ENCODE measurements at places on chromosomes 16 and 17. TPM values are rescaled to one million over a fixed set of nuclear protein-coding genes. Genes with fewer than 3 reads are reported as not detected.

The IGSF6 gene
- polyA plus RNA-seq = not detected

The CIITA gene
- 0.05 TPM for polyA plus RNA-seq

The KCNJ16 gene
- not detected for polyA plus RNA-seq

The WNK4 gene
- polyA plus RNA-seq = 0.10 TPM

The PSKH1 gene
- polyA plus RNA-seq = 19.5 TPM

The NPTX1 gene
- 0.02 TPM for polyA plus RNA-seq

The LPO gene
- polyA plus RNA-seq = not detected

The NLRC5 gene
- 7.8 TPM for polyA plus RNA-seq

- H3K27ac ChIP-seq = no peak overlapping the region
- DNase-seq = no peak
- no peak overlapping the region for H3K4me3 ChIP-seq
- peaks cover 10% of the 10 kb centered on the region for H3K4me1 ChIP-seq
These were observed 9.4 kb downstream of the RPL19 start for GRCh38 chr17:39209317-39210092.

GRCh38 chr17:39979016-39979670 is 1.5 kb upstream of the PSMD3 start:
- H3K4me1 ChIP-seq = peaks cover 34% of the 10 kb centered on the region
- H3K4me3 ChIP-seq = peak overlapping the region; percentile 83
- peak overlapping the region; percentile 98 for H3K27ac ChIP-seq
- H3K27me3 ChIP-seq = no peaks in the 10 kb centered on the region
- peak; percentile 76 for DNase-seq

- no peaks in the 10 kb centered on the region for H3K4me1 ChIP-seq
- no peak overlapping the region for H3K27ac ChIP-seq
- H3K4me3 ChIP-seq = no peak overlapping the region
- no peaks in the 10 kb centered on the region for H3K36me3 ChIP-seq
- H3K27me3 ChIP-seq = no peaks in the 10 kb centered on the region
These were observed 770.7 kb downstream of the CDH11 start for GRCh38 chr16:64351121-64351520.

- DNase-seq = no peak
- peaks cover 12% of the 10 kb centered on the region for H3K4me1 ChIP-seq
These were observed 149.1 kb downstream of the ZNF423 start for GRCh38 chr16:49706620-49707355.

DNA sequence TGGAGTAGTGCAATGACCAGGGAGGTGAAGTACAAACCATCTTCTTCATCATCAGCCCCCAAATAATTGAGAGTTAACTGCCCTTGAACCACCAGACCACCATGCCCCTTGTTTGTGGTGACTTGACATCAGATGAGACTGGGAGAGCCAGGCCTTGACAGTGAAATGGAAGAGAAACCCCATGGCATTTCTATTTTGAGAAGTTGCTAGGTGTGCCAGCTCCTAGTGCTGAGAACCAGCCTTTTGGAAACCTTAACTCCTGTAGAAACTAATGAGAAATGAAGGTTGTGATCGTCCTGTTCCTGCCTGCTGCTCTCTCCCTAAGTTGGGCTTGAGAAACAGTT is 2.8 kb downstream of the TMEM94 start:
- no peak for DNase-seq
- H3K27me3 ChIP-seq = no peaks in the 10 kb centered on the region
- H3K27ac ChIP-seq = no peak overlapping the region
- H3K4me3 ChIP-seq = no peak overlapping the region
- peaks cover 20% of the 10 kb centered on the region for H3K4me1 ChIP-seq

- no peaks in the 10 kb centered on the region for H3K4me1 ChIP-seq
- H3K27me3 ChIP-seq = no peaks in the 10 kb centered on the region
- no peak overlapping the region for H3K27ac ChIP-seq
- no peaks in the 10 kb centered on the region for H3K36me3 ChIP-seq
- no peak for DNase-seq
These were observed 24.4 kb downstream of the CACNG5 start for GRCh38 chr17:66859353-66859752.

- peaks cover 11% of the 10 kb centered on the region for H3K27me3 ChIP-seq
- H3K4me3 ChIP-seq = no peak overlapping the region
- H3K27ac ChIP-seq = no peak overlapping the region
- H3K4me1 ChIP-seq = peaks cover 5% of the 10 kb centered on the region
- H3K36me3 ChIP-seq = no peaks in the 10 kb centered on the region
These were observed 69.1 kb upstream of the GSE1 start for GRCh38 chr16:85544016-85544415.

- no peak overlapping the region for H3K27ac ChIP-seq
- no peaks in the 10 kb centered on the region for H3K36me3 ChIP-seq
- no peak for DNase-seq
- H3K4me1 ChIP-seq = no peaks in the 10 kb centered on the region
- peaks cover 10% of the 10 kb centered on the region for H3K27me3 ChIP-seq
These were observed 25.5 kb downstream of the TMEM235 start for GRCh38 chr17:78256707-78257591.

- H3K27ac ChIP-seq = no peak overlapping the region
- no peaks in the 10 kb centered on the region for H3K27me3 ChIP-seq
These were observed 21.0 kb downstream of the KSR1 start for GRCh38 chr17:27477050-27477888.

GRCh38 chr16:49158029-49158642 is 123.5 kb downstream of the CBLN1 start:
- H3K4me3 ChIP-seq = no peak overlapping the region
- DNase-seq = peak; percentile 9
- no peaks in the 10 kb centered on the region for H3K27me3 ChIP-seq
- no peak overlapping the region for H3K27ac ChIP-seq
- H3K4me1 ChIP-seq = no peaks in the 10 kb centered on the region

DNA sequence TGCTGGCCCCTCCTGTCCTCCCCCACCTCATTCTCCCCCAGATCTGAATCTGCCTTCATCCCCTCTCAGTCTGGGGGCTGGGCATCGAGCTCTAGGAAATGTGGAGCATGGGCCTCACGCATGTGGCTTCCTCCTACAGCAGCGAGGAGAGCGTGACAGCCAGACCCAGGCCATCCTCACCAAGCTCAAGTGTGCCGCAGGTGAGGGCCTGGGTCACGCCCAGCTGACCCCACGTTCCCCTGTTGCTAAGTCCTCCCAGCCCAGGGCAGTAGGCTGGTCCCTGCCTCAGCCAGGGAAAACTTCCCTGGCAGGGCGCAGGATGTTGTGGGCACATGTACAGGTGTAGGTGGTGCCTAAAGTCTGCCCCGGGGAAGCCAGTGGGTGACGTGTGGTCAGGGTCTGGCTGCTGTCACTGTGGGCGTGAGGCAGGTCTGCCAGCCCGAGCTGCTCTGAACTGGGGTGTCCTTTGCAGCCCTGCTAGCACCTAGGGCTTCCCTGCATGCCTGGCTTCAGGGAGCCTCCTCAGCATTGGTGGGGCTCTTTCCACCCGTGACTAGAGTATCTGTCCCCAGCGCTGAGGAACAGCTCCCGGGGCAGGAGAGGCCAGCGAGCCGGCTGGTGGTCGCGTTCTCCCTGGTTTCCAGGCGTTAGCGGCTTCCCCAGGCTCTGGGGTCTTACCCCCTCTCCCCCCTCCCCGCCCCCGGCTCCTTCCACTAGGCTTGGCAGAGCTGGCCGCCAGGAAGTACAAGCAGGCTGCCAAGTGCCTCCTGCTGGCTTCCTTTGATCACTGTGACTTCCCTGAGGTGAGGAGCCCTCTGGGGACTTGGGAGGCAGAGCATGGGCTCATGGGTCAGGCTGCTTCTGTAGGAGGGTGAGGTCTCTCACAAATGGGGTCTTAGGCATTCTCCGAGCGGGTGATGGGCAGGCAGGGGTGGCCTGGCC is 3.6 kb downstream of the GPS1 start:
- H3K27ac ChIP-seq = no peak overlapping the region
- no peak for DNase-seq
- no peaks in the 10 kb centered on the region for H3K27me3 ChIP-seq
- peaks cover 26% of the 10 kb centered on the region for H3K36me3 ChIP-seq
- no peak overlapping the region for H3K4me3 ChIP-seq

- H3K36me3 ChIP-seq = no peaks in the 10 kb centered on the region
- H3K4me1 ChIP-seq = no peaks in the 10 kb centered on the region
- no peak overlapping the region for H3K4me3 ChIP-seq
These were observed 312.4 kb upstream of the CDH5 start for GRCh38 chr16:66054095-66054494.

DNA sequence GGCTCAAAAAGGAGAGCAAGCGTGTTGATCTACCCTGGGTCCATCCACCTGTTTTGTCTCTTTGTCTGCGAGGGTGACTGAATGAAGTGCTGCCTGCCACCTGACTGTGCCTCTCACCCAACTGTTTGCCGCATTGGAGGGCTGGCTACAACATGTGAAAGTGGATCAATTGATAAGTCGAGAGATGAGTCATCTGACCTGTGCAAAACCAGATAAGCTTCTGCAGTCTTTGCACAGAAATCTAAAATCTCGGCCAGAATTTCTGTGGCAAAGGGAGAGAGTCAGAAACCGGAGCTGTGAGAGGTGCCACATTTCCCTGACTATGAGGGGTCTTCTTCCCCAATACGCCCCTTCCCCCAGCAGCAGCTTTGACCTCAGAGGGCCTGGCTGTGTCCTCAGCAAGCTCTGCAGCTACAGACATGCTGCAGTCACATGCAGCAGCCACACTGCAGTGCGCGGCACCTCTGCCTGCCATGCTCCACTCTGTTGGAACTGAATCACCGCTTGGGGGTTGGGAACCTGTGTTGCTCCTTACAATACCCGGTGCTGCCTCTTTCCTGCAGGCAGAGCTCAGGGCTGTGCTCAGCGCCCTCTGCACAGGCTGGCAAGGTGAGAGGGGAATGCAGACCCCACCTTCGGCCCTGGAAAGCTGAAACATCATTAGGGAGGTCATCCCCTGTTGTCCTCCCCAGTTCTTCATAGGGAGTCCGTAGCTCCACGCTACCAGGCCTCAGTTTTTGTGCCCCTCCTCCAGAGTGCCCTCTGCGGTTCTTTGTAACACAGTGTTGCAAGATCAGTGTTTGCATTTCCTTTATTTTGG is 16.2 kb upstream of the HAS3 start:
- DNase-seq = no peak
- no peaks in the 10 kb centered on the region for H3K27me3 ChIP-seq
- peaks cover 18% of the 10 kb centered on the region for H3K4me1 ChIP-seq
- H3K27ac ChIP-seq = peak overlapping the region; percentile 23
- no peak overlapping the region for H3K4me3 ChIP-seq

DNA sequence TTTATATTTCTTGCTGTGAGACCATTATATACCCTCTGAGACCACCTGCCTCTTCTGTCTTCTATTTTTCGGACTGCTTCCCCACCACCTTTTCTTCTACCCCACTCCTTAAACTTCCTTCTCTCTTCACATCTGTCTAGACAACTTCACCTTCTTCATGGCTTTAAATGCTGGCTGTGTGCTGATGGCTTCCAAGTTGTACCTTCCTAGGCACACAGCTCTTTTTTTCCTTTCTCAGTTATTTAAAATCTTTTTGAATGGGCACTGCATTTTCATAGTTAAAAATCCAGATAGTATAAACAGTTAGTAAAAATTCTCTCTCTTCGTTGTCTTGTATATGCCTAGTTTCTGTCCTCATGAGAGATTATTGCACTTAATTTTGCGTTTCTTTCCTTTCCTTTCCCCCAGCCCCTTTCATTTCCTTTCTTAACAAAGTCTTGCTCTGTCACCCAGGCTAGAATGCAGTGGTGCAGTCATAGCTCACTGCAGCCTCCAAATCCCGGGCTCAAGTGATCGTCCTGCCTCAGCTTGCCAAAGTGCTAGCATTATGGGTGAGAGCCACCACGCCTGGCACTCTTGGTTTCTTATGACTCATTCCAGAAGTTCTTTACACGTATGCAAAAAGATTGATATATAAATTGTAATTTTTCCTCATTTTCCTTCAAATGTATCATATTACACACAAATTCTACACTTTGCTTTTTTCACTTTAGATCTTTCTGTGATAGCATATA is 114.3 kb downstream of the NPIPB5 start:
- no peaks in the 10 kb centered on the region for H3K36me3 ChIP-seq
- peak overlapping the region; percentile 38 for H3K27ac ChIP-seq
- DNase-seq = peak; percentile 79
- H3K4me3 ChIP-seq = no peak overlapping the region

DNA sequence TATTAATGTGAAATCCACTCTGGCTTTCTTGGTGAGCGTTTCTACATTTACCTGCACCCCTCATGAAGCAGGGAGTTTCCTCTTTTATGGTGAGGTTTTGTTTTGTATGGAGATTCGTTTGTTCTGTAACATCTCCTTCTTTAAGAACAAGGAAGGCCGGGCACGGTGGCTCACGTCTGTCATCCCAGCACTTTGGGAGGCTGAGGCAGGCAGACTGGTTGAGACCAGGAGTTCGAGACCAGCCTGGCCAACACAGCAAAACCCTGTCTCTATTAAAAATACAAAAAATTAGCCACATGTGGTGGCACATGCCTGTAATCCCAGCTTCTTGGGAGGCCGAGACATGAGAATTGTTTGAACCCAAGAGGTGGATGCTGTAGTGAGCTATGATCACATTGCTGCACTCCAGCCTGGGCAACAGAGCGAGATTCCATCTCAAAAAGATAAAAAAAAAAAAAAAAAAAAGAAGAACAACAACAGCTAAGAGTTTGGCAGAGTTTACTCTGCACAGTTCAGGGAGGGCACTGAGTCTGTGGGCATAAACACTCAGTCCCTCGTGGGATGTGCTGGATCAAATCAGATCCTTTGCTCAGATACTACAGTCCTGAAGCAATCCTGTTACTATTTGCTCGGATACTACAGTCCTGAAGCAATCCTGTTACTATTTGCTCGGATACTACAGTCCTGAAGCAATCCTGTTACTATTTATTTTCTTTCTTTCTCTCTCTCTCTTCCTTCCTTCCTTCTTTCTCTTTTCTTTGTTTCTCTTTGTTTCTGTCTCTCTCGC is 28.9 kb downstream of the ADCY9 start:
- no peak overlapping the region for H3K27ac ChIP-seq
- DNase-seq = no peak

GRCh38 chr16:30413112-30413806 is 5.9 kb downstream of the ZNF771 start:
- H3K27me3 ChIP-seq = no peaks in the 10 kb centered on the region
- no peak for DNase-seq
- no peak overlapping the region for H3K4me3 ChIP-seq
- peaks cover 13% of the 10 kb centered on the region for H3K4me1 ChIP-seq
- H3K27ac ChIP-seq = peak overlapping the region; percentile 41

- H3K27me3 ChIP-seq = no peaks in the 10 kb centered on the region
- H3K4me1 ChIP-seq = peaks cover 16% of the 10 kb centered on the region
- no peak overlapping the region for H3K27ac ChIP-seq
- H3K36me3 ChIP-seq = peaks cover 40% of the 10 kb centered on the region
- H3K4me3 ChIP-seq = no peak overlapping the region
These were observed 3.3 kb upstream of the KLHL11 start for GRCh38 chr17:41868568-41868967.

GRCh38 chr17:22145605-22146178 is 453.4 kb downstream of the KCNJ18 start:
- H3K4me1 ChIP-seq = no peaks in the 10 kb centered on the region
- no peaks in the 10 kb centered on the region for H3K27me3 ChIP-seq
- DNase-seq = no peak
- no peak overlapping the region for H3K27ac ChIP-seq
- no peak overlapping the region for H3K4me3 ChIP-seq
